ENCODE measurements at places on chromosomes 16 and 17.

DNA sequence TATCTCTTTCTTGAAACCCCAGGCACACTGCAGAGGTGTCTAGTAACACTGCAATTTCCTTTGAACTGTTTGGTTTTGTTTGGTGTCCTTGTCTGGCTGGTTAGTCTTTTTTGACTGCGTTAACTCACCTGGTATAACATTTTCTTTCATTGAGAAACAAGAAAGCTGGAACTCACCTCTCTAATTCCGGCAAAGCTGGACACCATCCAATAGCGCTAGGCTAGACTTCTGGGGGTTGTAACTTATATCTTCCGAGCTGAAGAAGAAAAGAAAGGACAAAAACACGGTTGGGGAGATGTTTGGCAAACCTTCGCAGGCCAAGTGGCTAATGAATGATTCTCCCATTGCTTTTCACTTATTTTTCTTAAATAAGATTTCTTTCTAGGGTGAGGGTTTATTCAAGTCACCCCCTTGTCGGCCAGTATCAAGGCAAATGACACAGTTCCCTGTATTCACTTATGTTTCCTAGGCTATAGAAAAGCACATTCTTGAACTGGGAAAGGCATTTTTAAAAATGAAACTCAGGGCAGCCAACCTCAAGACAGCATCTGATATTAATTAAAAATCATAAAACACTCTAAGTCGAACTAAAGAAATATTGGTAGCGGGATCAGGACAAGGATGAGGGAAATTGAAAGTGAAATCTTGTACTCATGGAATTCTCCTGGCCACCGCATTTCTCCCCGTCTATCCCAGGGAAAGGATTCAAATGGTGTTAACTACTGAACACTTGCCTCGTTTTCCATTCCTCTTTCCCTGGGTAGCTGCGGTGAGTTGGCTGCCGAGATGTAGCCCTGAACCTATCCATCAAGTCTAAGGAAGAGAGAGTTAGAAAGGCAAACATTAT, 95.9 kb upstream of the ZFHX3 start:
- no peak for DNase-seq

GRCh38 chr16:84156342-84156784, 11.3 kb downstream of the DNAAF1 start:
- DNase-seq = no peak

DNA sequence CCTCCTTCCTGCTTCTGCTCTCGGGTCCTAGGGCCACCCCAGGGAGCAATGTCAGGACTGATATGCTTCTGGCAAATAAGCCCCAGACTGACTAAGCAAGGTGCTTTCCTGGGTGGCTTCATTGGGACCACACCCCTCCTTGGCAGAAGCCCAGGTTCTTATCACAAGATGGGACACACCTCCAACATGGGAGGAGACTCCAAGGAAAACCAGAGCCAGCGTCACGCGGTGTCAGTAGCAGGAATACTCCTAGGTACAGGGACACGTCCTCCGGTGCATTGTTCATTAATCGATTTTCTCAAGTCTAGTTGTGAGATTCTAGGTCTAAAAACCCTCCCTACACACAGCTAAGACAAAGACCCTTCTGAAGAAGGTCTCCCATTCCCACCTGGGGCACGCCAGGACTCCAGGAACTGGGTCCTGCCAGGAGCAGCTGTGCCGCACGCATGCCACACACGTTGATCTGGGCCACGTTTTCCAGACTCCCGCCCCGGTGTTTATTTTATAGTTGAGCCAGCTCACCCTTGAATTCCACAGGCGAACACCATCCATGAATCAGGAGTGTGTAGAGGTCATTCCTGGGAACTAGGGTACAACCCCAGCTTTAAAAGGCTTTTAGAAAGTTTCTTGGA, 30.8 kb downstream of the FA2H start:
- no peak for DNase-seq

- DNase-seq = no peak
Observed at GRCh38 chr16:87306516-87306915, 10.7 kb downstream of the C16orf95 start.

Data from activated CD4-positive, CD25-positive, alpha-beta regulatory T cell (primary cell).